ENCODE measurements at places on chromosomes 2 and 18.

- no peak for DNase-seq
Measured at GRCh38 chr2:69601179-69601612, 42.3 kb downstream of the AAK1 start.

GRCh38 chr2:57880446-57880845 lies 166.2 kb upstream of the VRK2 start:
- no peak for DNase-seq

GRCh38 chr18:59876310-59876626 lies 23.5 kb upstream of the PMAIP1 start:
- DNase-seq, result peak; percentile 53

- no peak for DNase-seq
Measured at GRCh38 chr2:62631160-62632085, 74.1 kb upstream of the EHBP1 start.

DNA sequence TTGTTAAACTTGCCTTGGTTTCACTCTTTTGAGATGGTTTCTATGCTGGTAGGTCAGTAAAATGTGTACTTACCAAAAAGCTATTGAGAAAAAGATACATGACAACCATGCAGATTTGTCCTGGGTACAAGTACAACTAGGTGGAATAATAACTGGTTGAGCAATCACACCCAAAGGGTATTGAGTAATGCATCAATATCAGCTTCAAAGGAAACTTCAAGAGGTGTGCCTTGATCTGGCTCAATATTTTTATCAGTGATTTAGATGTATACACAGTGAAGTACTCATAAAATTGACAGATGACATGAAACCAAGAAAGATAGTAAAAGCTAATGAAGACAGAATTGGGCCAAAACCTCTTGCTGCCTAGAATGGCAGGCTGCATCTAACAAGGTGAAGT lies 21.7 kb upstream of the GALNT1 start:
- DNase-seq, result no peak

GRCh38 chr2:235551965-235552364 lies 58.1 kb downstream of the AGAP1 start:
- no peak for DNase-seq

GRCh38 chr2:232419245-232420072 lies 12.8 kb downstream of the ALPG start:
- DNase-seq, result peak; percentile 23

DNA sequence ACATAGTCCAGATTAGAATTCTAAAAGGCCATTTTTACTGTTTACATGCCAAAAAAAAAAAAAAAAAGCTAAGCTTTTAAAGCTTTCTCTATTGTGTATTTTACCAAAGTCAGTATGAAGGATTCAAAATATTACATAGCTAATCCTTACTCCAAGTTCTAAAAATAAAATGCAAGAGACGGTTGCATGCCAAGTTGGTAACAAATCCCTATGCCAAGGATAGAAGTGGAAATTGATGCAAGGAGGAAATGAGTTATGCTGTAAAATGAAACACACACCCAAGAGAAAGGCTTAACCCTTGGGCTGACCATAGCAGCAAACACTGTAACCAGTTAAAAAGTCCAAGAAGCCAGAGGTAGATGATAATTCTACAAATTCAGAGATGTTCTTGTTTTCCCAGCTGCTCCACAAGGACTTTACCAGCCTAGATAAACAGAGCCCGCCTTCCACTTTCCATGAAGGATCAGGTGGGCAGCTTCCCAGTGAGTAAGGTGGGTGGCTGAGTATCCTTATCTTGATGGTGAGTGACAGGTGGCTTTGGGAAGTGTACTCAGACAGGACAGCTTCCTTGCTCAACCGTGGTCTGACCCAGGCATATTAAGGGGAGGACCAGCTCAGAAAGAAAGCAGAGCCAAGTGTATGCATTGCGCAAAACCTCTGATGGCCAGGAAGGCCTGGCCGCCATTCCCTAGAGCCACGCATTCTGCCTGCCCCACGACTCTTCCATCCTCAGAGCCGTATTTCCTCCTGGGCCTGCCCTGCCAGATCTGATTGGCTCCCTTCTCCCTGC lies 34.4 kb downstream of the ATP8B1 start:
- no peak for DNase-seq

- DNase-seq, result no peak
Measured at GRCh38 chr18:70981400-70982140, 692.7 kb downstream of the SOCS6 start.

- DNase-seq, result no peak
Measured at GRCh38 chr2:196380098-196380497, 208.7 kb upstream of the STK17B start.

GRCh38 chr2:236584521-236585384 lies 15.1 kb downstream of the ACKR3 start:
- DNase-seq, result no peak
